ENCODE measurements at places on chromosomes 4 and X.

DNA sequence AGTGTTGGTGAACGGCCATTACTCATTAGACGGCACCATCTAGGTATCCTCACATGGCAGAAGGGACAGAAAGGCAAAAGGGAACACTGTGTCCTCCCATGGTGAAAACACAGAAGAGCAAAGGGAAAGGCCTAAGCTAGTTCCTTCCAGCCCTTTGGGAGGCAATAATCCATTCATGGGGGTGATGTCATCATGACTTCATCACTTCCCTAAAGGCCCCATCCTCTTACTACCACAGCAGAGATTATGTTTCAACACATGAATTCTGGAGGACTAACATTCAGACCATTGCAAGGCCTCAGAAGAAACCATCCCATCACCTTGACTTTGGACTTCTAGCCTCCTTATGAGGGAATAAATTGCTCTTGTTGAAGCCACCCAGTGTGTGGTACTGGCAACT lies 238.2 kb downstream of the MGST2 start:
- DNase-seq = no peak

DNA sequence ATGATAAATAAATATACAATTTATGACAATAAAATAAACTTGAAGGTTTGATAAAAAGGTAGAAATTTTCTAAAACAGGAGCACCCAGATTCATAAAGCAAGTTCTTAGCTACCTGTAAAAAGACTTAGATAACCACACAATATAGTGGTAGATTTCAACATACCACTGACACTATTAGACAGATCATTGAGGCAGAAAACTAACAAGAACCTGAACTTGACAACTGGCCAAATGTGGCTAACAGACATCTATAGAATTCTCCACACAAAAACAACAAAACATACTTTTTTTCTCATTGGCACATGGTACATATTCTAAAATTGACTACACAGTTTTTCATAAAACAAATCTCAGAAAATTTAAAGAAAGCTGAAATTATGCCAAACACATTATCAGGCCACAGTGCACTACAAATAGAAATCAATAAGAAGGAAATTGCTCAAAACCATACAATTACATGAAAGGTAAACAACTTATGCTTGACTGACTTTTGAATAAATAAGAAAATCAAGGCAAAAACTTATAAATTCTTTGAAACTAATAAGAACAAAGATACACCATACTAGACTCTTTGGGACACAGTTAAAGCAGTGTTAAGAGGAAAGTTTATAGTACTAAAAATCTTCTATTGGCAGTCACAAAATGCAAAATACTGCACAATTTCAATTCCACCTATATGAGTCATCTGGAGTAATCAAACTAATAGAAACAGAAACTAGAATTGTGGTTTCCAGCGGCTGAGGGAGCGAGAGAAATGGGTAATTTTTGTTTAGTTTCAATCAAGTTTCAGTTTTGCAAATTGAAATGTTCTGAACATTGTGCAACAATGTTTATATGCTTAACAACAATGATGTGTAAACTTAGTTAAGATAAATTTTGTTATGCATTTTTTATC lies 925.6 kb downstream of the SH3BGRL start:
- no peak for DNase-seq

- peak; percentile 25 for DNase-seq
These were observed 418 bp downstream of the TAB3 start for GRCh38 chrX:30888526-30889146.

DNA sequence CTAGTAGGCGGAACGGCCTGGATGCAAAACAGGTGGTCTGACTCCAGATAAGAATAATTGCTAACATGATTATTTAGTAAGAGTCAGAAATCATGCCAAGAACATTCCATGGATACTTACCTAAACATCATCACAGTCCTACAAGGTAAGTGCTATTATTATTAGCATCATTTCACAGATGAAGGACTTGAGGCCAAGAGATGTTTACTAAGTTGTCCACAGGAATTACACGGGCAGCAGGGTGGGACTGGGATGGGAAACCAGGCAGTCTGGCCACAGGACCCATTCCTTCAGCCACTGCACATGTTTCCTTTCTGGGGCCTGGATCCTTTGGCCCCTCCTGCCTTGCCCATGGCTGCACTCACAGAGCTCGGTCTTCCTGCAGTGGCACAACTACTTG lies 48.3 kb downstream of the ANAPC4 start:
- no peak for DNase-seq

DNA sequence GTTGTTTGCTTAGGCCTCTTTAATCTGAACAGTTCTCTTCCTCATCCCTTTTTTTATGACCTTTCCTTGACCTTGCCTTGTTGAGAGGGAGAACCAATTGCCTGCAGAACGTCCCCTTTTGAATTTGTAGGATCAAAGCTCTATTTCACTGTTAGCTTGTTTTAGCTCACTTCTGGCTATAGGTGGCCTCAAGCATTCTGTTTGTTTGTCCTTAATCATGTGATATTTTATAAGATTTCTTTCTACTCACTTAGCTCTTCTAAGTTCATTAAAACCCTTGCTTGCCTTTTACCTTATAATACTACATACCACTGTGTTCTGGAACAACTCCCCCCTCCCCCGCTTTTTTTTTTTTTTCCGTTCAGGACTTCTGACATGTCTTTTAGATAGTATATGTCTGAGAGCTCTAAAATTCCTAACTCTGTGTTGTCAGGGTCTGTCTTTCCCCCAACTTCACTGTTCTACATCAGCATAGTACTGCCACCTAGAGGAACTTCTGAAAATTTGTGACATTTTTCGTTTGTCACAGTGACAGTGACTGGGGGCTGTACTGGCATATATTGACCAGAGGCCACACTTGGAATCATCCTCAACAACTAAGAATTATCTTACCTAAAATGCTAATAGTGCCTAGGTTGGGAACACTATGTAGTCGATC lies 128.5 kb downstream of the LARP7 start:
- no peak for DNase-seq

DNA sequence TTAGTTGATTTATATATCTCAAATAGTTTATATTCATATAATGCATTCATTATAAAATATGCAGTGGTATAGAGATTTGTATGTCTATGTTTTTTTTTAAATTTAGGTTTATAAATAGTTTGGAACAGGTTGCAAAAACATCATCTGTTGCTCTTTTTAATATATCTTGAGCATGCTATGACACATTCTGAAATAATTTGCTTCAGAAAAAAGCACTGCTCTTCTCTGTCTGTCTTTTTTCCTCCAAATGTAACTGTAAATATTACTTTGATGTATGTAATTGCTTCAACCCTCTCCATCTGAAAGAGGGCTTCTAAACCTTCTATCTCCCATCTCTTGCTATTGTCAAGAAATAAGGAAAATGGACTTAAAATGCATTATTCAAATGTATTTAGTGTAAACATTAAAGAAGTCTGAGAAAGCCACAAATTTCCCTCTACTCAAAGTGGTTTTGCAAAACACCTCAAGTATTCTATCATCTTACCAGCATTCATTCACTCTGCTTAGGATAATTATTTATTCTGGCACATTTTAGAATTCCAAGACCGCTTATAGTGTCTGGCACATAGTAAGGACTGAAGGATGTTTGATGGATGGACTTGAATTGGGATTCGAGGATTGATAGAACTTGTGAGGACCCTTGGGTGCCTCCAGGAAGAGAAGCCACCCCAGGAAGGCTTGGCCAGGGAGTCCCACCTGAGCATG lies 87.8 kb downstream of the CLNK start:
- no peak for DNase-seq

DNA sequence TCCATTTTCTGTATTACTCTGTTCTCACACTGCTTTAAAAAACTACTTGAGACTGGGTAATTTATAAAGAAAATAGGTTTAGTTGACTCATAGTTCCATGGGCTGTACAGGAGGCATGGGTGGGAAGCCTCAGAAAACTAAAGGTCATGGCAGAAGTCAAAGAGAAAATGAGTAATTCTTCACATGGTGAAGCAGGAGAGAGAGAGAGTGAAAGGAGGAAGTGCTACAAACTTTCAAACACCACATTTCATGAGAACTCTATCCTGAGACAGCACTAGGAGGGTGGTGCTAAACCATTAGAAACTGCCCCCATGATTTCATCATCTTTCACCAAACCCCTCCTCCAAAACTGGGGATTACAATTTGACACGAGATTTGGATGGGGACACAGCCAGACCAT lies 108.0 kb upstream of the PBDC1 start:
- DNase-seq = no peak

DNA sequence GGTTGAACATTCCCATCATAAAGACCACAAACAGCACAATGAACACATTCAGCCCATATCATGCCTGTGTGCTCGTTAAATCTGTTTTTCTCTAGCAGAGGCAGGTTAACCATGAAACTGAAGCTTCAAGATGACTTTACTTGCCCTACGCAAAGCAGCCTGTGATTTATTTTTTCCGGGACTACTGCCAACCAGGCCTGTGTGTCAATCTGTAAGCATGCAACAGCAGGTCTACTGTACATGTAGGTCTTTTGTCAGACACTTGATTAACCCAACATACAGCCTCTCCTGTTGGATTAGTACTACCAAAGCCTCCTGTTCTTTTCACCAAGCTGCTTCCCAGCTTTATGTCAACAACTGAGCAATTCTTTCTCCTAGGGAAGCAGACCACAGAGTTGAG lies 85.5 kb upstream of the ACSL1 start:
- DNase-seq = peak; percentile 52

DNA sequence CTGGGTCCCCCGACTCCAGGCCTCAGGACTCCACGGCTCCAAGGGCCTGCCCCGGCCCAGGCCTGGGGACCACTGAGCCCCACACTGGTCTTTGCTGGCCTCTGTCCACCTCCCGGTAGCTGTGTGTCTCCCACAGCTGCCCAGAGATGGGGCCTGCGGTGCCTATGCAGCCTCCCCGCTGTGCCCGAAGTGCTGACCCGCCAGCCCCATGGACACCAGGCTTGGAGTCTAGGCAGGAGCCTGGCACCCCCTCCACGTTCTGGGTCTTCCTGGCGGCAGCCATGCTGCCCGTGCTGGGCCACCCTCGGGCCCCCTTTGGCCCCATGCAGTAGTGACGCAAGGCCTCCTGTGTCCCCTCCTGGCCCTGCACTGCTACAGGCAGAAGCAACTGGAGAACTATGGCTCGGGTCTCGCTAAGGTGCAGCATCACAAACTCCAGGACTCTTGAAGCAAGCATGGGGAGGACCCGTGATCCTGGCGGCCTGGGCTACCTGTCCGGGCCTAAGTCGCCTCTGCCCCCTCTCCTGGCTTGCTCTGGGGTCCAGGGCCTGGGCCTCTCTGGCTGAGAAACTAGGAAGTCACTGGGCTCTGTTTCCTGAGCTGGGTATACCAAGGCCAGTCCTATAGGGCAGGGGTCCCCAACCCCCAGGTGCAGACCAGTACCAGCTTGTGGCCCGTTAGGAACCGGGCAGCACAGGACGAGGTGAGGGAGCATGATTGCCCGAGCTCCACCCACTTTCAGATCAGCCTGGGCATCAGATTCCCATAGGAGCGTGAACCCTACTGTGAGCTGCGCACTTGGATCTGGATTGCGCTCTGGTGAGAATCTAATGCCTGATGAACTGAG lies 917 bp downstream of the MYL5 start:
- DNase-seq = no peak

DNA sequence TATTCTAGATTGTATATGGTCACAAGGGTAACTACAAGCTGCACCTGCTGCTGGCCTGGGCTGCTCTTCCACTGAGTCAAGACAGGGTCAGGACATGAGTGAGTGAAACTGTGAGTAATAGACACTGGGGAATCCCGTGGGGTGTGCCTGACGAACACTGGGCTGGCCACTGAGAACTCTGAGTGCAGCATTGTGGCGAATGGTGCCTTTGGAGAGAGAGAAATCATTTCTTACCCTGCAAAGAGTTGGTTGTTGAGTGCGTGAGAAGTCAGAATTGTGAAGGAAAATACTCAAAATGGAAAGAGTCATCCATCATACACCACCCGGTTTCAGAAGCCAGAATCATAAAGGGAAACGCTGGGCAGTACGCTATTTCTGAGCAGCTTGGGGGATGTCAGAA lies 43.1 kb upstream of the LSM6 start:
- no peak for DNase-seq

DNA sequence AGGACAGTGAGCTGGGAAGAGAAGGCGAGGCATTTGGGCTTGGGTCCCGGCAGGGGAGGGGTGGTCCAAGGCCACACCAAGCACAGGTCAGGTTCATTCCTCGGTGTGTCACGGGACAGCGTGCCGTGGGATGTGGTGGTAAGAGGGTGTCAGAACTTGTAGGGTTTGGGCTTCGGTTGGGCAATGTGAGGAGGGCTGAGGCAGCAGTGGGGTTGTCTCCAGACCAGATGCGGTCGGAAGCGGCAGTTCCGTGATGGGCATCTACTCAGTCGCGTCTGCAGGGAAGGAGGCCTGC lies 22.1 kb downstream of the ADRA2C start:
- no peak for DNase-seq

GRCh38 chr4:1869530-1870327 lies 1.5 kb upstream of the NSD2 start:
- no peak for DNase-seq

DNA sequence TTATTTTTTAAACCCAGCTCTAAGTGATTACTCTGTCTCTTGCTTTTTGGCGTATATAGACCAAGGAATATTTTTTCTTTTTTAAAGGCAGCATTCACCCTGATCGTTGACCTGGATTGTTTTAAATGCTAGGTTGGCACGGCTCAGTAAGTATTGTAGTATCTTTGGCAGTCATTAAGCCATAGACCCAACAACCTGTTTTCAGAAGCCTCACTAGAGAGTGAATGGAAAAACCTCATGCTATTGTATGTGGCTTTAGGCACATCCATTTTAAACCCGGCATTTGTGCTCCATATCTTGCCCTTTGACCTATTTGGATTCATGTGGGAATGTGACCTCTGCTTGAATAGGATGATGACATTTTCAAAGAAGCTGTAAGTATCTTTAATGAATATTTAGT lies 183.9 kb downstream of the SNCA start:
- DNase-seq = no peak

GRCh38 chr4:128572778-128573241 lies 236.7 kb upstream of the JADE1 start:
- no peak for DNase-seq

DNA sequence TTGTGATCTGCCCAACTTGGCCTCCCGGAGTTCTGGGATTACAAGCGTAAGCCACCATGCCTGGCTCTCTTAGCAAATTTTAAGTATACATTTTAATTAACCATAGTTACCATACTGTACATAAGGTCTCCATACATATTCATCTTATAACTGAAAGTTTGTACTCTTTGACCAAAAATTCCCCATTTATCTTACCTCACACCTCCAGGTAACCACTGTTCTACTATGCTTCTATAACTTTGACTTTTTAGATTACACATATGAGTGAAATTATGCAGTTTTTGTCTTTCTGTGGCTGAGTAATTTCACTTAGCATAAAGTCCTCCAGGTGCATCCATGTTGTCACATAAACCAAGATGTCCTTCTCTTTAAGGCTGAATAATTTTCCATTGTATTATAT lies 17.4 kb downstream of the C4orf51 start:
- no peak for DNase-seq
